T follicular helper cell (primary cell): ENCODE measurements at places on chromosomes 11 and 22.
A peak's percentile ranks its signal among the peaks of the same experiment; 100 is the strongest.

- no peak for DNase-seq
Measured at GRCh38 chr11:9047964-9048523, 43.4 kb downstream of the SCUBE2 start.

- no peak for DNase-seq
Measured at GRCh38 chr11:112016088-112016764, 9.0 kb upstream of the DLAT start.

GRCh38 chr22:34639911-34640310 lies 426.0 kb upstream of the ISX start:
- no peak for DNase-seq

GRCh38 chr11:8328231-8328794 lies 64.6 kb upstream of the LMO1 start:
- no peak for DNase-seq

DNA sequence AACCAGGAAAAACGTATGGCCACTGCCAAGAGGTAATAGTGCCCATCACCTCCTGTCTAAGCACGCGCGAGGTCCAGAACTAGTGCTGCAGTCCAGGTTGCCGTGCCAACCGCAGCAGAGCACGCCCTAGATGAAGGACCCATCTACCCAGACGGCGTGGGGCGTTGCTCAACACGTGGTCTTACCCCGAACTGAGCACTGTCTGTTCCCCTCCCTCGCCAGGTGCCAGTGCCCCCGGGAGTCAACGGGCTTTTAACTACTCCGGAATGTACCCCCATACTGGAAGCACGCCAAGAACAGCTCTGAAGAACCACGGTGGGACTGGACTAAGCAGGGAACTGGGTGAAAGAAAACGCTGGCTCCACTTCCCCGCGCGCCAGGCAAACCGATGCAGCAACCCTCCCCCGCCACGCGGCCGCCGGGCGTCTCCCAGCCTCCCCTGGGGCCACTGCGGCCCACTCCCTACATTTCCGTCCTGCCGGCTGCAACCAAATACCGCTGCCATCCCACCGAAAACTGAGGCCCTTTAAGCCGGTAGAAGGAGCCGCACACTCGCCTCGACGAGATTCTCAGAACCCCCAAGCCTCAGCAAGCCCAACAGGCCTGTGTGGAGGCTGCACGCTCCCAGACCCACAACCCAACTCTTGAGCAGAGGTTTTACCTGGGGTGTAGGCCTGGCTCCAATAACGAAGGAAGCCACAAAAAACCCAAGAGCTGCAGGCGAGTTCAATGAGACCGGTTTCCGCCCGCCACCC lies at the start of gene HSPA8:
HSPA8 (minus strand) TSS at position 734 of the 755 bp plus-strand sequence. CDS start 812 bp downstream, outside the sequence.
- peak; percentile 47 for DNase-seq

- DNase-seq, result no peak
Measured at GRCh38 chr22:25083807-25084200, 115.9 kb upstream of the CRYBB3 start.

GRCh38 chr22:32706149-32706548 lies 95.4 kb upstream of the TIMP3 start:
- DNase-seq, result no peak

DNA sequence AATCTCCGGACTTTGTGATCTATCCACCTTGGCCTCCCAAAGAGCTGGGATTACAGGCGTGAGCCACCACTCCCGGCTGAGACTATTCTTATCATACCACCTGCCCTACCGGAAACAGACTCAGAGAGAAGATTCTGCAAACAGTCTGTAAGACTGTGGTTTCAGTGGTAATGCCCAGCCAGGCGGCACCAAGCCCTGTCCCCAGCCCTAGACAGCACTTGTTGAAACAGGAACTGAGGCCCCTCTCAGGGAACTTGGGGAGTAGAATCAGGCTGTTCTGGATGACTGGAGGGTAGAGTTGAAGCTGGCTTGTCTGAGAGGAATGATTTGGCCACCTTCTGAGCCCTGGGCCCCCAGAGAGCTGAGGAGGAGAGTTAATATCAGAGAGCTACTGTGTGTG lies 1.3 kb upstream of the INSC start:
- DNase-seq, result no peak

DNA sequence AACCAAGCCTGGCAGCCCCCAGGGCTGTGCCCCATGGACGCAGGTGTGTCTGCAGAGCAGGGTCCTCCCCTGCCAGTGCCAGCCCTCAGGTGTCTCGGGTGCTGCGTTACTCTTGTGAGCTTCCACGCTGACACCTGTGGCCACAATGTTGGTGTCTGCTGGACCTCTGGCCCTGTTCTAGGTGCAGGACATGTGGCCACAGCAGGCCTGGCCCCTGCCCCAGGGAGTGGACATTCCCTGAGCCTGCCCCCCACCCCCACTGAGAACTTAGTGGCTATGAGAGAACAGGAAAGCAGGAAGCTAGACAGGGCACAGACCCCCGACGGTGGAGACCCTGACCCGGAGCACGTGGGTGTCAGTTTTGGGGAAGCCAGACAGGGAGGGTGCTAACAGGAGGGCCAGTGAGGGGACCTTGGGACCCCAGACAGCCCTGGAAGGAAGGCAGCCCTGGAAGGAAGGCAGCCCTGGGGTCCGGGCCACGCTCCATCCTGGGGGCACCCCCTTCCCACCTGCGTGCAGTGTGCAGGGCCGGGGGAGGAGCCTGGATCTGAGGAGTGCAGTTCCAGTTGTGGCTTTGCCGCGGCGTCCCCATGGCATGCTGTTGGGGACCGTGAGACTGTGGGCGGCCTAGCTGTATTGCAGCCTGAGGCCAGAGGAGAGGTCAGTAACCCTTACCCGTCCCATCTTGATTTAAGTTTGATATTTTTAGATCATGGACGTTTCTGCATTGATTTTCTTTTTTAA lies 43.9 kb upstream of the PPARA start:
- no peak for DNase-seq

DNA sequence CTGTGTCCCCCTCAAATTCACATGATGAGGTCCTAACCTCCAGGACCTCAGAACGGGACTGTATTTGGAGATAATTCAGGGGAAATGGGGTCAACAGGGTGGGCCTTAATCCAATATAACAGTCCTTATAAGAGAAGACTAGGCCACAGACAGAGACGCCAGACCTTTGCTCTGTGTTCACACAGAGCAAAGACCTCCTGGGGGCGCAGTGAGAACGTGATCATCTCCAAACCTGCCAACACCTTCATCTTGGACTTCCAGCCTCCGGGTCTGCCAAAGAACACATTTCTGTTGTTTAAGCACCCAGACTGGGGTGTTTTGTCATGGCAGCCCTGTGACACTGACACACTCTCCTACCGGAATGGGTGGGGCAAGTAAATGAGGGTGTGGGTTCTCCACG lies 250.2 kb downstream of the MN1 start:
- no peak for DNase-seq

- no peak for DNase-seq
Measured at GRCh38 chr22:33821290-33821689, 99.0 kb downstream of the LARGE1 start.

- DNase-seq, result no peak
Measured at GRCh38 chr22:17664414-17665055, 26.0 kb downstream of the BCL2L13 start.

DNA sequence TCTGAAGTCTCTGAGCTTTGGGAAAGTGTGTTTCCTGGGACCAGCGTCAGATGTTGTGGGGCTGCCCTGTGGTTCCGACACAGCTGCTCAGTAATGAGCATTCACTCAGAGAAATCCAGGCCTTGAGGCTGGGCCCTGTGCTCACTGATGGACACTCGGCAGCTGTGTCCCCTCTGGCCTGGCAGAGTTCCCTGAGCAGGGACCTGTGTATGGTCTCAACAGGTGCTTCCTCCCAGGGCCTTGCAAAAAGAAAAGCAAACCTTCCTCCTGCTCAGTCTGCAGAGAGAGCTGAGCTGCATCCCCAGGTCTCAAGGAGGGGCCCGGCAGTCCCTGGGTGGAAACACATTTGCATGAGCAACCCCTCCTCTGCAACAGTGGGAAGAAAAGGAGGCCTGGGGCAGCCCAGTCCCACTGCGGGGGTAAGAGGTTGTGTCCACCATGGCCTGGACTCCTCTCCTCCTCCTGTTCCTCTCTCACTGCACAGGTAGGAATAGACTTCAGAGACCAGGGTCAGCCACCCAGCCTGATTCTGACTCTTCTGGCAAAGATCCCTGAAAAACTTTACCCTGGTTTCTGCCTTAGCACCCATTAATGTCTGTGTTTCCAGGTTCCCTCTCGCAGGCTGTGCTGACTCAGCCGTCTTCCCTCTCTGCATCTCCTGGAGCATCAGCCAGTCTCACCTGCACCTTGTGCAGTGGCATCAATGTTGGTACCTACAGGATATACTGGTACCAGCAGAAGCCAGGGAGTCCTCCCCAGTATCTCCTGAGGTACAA lies 131.2 kb downstream of the VPREB1 start:
- DNase-seq, result no peak

DNA sequence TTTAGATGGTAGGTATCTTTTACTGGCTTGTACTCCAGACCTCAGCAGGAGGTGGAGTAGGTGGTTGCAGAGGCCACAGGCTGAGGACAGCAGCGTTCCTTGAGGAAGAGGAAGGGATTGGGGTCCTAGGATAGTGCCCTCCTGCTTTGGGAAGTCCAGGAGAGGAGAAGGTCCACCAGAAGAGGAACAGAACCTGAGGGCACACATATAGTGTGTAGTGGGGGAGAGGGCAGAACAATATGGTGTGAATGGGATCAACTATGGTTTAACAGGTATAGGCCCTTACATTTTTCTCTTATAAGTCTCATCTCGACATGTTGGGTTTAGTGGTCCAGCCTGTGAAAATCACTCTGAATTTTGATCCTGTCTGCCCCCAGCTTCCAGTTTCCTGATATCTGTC lies 229.1 kb upstream of the ZBED5 start:
- no peak for DNase-seq

DNA sequence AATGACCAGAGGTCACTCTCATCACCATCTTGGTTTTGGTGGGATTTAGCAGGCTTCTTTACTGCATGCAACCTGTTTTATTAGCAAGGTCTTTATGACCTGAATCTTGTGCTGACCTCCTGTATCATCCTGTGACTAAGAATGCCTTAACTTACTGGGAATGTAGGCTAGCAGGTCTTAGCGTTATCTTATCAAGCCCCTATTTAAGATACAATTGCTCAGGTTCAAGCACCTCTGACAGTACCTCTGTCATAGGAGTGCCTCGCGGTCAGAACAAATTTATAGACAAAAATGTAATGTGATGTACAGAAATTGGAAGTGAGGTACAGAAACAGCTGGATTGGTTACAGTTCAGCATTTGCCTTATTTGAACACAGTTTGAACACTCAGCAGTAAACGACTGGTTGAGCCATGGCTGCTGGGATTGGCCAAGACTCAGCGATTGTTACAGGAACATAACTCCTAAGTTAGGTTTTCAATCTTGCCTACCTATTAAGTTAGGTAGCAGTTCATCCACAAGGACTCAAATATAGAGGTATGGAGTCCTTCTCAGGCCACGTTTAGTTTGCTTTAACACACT lies 16.1 kb upstream of the TMEM123 start:
- DNase-seq, result no peak

GRCh38 chr22:50684986-50685385 lies 12.4 kb downstream of the SHANK3 start:
- DNase-seq, result no peak

- DNase-seq, result no peak
Measured at GRCh38 chr22:30695351-30695851, 727 bp downstream of the OSBP2 start.

DNA sequence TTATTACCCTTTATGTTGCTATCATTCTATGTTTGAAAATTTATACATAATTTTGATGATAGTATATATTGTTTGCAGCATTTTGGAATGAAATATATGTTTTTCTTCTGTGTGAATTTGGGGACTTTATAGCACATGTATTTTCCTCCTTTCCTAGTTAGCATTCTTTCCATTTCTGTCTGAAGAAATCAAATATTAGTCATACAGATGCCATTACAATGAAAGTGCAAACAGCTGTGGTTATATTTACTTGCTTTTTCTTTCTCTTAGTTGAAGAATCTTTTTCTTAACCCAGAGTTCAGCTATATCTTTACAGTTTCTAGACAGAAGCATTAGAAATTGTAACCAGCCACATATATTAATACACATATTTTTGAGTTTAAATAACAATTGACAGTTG lies 753.1 kb upstream of the ARHGAP42 start:
- no peak for DNase-seq

- no peak for DNase-seq
Measured at GRCh38 chr11:70545610-70545912, 147.2 kb downstream of the CTTN start.

DNA sequence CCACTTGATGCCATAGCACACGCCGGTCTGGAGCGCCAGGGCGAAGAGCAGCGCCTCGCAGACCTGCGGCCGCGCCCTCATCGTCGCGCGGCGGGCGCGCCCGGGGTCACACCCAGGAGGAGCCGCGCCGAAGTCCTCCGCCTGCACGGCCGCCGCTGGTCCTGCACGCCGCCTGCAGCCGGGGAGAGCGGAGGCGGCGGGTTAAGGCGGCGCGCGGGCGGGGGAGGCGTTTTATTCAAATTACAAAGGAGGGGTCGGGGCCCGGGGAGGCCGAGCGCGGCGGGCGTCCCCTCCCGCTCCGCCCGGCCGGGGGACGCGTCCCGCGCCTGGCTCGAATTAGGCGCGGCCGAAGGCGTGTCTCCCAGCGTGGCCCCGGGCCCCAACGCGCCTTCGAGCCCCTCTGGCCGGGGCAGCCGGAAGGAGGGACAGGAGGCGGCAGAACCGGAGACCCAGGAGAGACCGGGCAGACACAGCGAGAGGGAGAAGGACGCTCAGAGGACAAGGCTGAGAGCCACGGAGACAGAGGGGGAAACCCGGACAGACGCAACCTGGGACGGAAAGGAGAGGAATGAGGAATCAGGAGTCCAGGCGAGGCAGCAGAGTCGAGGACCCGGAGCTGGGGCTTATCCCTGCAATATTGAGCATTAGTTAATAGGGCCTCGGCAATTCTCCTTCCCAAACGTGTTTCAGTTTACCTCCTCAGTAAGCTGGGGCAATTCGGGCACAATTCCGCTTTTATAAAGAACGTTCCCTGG lies at the start of gene WNT11:
WNT11 (minus strand) TSS at position 176 of the 755 bp plus-strand sequence; CDS start at position 81, 95 bp downstream.
- no peak for DNase-seq

DNA sequence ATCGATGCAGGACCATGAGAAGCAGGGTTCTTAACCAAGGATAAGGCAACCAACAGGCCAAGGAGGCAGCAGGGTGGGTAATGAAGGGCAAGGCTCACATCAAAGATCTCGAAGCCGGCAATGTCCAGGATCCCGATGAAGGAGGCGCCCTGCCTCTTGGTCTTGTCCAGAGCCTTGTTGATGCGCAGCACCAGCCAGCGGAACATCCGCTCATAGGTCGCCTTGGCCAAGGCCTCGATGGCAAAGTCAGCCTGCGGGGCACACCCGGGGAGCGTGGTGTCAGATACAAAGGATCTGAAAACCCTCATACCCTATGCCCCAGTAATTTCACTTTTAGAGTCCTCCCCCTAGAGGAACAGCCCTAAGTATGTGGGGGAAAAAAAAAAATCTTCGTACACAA lies 63.5 kb downstream of the APOL1 start:
- no peak for DNase-seq

- DNase-seq, result no peak
Measured at GRCh38 chr11:93526346-93526633, 16.9 kb downstream of the SMCO4 start.
